Activated CD4-positive, alpha-beta T cell treated with anti-CD3 and anti-CD28 coated beads for 48 hours (primary cell): ENCODE measurements at places on chromosomes 3 and 15.

GRCh38 chr3:46913644-46914043 lies 36.1 kb downstream of the PTH1R start:
- no peak for DNase-seq

- DNase-seq: peak; percentile 5
Measured at GRCh38 chr3:168620854-168621253, 525.1 kb upstream of the GOLIM4 start.

- no peak for DNase-seq
Measured at GRCh38 chr3:47954567-47954966, 61.6 kb downstream of the MAP4 start.

DNA sequence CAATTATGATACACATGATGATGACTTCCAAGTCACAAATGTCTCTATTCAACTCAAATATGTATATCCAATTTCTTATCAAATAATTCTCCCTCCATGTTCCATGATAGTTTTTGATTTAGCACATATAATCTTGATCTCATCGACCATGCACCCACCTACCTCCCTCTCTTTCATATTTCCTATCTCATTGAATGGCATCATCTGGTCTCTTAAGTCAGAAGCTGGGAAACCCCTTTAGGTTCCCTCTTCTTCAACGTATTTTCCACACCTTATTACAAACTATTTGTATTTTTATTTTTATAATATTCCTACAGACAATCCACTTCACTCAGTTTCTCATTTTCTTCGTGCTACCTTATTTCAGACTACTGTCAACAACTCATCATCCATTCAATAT lies 56.9 kb upstream of the DPH6 start:
- no peak for DNase-seq

- no peak for DNase-seq
Measured at GRCh38 chr15:29812384-29812694, 9.9 kb downstream of the TJP1 start.

- DNase-seq: no peak
Measured at GRCh38 chr3:48474619-48475018, 28.1 kb downstream of the ATRIP start.

DNA sequence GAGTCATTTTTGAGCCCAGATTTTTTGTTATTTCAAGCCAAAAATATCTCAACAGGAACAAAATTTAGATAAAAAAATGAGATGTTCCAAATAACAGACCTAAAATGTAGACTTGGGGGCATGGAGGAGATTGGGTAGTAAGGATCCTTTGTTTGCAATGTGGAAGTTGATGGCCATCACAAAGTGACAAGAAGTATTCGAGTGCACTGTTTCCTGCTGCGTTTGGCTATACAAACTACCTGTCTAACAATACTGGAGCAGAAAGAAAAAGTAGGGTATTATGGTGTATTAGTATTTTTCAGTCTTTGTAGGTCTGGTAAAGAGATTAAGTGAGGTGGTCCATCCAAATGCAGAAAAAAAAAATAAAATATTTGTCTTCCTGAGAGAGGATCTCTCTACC lies 284.2 kb downstream of the C3orf38 start:
- no peak for DNase-seq

DNA sequence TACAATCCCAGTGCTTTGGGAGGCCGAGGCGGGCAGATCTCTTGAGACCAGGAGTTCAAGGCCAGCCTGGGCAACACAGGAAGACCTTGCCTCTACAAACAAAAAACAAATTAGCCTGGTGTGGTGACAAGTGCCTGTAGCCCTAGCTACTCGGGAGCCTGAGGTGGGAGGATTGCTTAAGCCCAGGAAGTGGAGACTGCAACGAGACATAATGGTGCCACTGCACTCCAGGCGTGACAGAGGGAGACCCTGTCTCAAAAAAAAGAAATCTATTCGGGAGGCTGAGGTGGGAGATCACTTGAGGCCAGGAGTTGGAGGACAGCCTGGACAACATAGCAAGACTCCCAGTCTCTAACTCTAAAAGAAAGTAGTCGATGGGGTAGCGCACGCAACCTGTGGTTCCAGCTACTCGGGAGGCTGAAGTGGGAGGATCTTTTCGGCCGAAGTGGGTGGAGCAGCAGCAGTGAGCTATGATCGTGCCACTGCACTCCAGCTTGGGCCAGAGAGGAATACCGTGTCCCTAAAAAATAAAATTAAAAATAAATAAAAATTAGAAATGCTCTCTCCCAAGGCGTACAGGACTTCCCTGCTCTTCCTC lies 775 bp downstream of the C3orf33 start:
- peak; percentile 69 for DNase-seq

GRCh38 chr3:24164967-24165602 lies 220.0 kb downstream of the NR1D2 start:
- no peak for DNase-seq

DNA sequence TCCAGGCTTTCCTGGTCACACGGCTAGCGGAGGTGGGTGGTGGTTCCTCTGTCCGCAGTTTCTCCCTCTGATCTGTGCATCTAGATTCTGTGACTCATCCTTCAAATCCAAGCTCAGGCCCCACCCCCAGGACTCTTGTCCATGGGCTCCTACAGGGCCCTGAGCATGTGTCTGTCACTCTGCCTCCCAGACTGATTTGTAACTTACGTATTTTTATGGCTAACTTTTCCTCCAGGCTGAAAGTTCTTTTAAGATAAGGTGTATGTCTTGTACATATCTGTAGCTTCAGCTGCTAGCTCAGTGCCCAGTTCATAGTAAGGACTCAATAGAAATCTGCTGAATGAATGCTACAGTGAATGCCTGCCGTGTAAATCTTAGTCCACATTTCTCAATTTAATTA lies 8.0 kb downstream of the ESYT3 start:
- DNase-seq: no peak

DNA sequence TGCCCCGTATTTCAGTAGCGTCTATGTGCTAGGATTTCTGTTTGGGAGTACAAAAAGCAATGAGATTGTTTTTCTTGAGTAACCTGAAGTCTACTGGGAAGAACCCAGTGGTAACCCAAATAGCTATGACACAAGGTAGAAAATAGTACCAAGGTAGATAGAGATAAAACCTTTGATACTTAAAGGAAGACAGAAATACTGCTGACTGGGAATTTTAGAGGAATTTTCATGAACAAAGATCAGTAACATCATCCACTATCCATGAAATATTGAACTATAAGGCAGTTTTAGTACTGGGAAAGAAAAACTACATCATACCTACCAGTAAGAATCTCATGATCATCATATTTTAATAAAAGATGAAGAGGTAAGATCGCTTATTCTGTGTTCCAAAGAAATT lies 489.8 kb downstream of the LPP start:
- no peak for DNase-seq

DNA sequence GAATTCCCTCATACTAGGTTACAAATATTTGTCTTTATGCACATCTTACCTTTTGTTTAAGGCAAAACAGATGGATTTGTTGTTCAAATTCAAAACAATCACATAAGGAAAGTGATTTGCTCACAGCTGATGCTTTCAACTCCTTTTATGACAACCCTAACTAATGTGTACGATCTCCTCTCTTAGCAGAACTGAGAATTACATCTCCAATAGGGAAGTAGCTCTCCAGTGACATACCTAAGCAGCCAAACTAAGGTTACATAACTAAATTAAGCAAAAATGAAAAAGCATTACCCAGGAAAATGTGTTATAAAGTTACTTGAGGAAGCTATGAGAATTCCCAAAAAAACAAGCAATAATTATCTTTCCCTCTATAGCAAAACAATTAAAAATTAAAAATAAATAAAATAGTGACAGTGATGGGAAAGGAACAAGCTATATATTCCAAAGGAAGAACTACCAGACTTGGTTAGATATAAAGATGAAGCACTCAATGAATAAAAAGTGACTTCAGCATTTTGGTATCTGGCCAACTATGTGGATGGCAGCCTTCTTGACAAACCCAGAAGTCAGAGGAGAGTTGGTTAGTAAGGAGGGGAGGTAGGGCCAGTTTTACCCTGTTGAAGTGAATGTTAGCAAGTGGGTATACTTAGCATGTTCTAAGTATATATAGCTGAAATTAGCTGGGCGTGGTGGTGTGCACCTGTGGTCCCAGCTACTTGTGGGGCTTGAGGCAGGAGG lies 32.4 kb downstream of the PEAK1 start:
- DNase-seq: no peak

- no peak for DNase-seq
Measured at GRCh38 chr3:149339931-149340309, 6.5 kb upstream of the TM4SF18 start.

DNA sequence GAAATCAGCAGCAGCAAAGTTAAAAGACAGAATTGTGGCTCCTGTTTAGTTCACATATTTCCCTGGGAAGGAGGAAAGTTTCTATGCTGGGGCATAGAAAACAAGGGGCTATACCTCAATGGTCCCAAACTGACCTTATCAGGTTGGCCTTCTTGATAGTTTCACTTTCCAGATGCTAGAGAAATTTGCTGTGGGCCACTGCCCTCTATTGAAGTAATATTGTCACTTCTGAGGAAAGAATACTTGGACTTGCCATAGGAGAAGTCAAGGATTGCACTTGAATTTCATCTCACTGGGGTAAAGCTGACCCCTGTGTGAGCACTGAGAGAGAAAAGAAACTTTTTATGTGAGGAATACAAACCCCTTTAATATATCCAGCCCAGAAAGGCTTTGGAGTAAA lies 49.3 kb upstream of the XCR1 start:
- DNase-seq: no peak

DNA sequence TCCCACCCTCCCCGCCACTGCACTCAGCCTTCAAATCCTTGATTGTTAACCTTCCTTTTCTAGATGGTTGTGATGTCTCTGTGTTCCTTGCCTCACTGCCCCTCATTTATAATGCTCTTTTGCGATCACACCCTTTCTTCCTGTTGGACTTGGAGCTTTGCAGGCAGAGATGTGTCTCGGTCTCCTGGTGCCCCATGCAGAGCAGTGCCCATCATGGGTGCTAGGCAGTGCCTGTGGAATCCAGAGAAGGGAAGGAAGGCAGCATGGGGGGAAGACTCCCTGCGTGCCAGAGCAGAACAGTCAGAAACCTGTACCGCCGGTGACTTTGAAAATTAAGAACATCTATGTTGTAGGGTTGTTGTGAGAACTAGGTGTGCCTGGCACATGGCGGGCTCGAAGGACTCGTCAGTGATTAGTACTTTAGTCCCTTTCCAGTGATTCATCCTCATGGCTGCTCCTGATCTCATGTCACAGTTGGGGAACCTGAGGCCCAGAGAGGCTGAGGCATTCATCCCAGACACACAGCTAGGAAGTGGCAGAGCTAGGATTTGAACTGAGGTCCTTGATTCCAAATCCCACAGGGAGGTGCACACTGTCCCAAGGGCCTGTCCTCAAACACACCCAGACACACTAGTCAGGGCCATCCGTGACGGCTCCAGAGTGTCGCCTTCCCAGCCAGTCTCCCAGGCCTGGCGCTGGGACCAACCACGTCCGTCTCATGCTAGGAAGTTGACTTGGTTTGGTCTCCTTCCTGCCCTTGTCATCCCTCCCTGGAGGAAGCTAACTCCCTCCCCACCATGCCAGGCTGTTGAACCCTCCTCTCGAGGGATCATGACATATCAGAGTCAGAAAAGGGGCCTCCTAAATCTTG lies 58.3 kb downstream of the SMAD6 start:
- no peak for DNase-seq

DNA sequence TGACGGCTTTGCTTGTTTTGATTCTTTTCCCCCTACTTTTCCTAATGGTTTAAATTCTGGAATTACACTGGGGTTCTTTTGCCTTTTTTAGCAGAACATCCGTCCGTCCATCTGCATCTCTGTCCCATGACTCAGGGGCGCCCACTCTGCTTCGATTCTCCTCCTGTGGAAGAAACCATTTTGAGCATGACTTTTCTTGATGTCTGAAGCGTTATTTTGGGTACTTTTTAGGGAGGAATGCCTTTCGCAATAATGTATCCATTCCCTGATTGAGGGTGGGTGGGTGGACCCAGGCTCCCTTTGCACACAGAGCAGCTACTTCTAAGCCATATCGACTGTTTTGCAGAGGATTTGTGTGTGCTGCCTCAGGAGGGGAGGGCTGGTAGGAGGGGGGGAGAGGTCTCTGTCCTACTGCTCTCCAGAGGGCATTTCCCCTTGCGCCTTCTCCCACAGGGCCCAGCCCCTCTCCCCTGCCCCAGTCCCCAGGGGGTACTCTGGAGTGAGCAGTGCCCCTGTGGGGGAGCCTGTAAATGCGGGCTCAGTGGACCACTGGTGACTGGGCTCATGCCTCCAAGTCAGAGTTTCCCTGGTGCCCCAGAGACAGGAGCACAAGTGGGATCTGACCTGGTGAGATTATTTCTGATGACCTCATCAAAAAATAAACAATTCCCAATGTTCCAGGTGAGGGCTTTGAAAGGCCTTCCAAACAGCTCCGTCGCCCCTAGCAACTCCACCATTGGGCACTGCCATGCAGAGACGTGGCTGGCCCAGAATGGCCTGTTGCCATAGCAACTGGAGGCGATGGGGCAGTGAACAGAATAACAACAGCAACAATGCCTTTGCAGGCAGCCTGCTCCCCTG lies 19.5 kb upstream of the BSN start:
- DNase-seq: no peak

DNA sequence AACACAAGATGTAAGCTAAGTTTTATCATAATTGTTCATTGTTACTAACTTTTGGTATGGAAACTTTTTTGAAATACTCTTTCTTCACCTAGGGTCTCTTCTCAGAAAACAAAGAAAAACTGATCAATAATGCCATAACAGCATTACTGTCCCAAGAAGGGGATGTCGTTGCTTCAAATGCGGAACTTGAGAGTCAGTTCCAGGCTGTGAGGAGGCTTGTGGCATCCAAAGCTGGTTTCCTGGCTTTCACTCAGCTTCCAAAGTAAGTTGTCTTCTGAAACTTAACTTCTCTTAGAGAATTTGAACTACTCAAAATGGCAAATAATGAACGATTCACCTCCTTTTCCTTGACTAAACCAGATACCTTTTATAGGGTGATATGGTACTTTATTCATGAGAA lies 39.3 kb downstream of the DNAJC13 start:
- DNase-seq: no peak

- no peak for DNase-seq
Measured at GRCh38 chr3:178680489-178680888, 144.3 kb downstream of the KCNMB2 start.

DNA sequence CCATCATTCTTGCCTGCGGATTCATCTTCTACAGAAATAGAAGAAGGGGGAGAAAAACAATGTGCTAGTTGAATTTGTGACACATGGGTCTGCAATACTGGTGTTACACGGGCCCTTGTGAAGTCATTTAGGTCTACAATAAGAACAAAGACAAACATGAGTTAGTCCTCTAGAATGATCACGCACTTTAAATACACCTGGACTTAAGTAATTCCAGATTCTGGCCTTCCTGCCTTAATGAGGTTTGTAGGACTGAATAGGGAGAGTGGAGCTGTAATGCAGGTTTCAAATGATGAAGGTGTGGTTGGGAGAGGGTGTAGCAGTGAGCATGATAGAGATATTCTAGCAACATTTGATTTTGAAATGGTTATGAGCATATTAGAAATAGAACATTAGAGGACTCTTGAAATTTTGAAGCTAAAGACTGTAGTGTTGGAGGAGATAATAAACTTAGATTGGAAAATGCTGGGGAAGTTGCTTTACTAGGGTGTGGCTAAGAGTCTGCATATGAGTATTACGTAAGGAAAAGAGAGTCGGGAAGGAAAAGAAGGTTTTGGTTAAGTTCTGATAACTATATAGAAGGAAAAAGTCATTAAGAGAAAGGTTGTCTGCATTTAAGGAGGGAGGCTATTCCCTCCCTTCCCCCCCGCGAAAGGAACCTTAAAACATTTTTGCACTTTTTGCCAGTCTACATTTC lies 606 bp downstream of the EIF2A start:
- no peak for DNase-seq
